Brain (organoid and tissue), 16 donors: ENCODE measurements at places on chromosomes 13 and 19. TPM values are rescaled to one million over a fixed set of nuclear protein-coding genes. Genes with fewer than 3 reads are reported as not detected.

The NRTN gene
- polyA plus RNA-seq: 20.5 TPM

The KHSRP gene
- 471 TPM for polyA plus RNA-seq

The SLC25A23 gene
- 129 TPM for polyA plus RNA-seq

The RAB8A gene
- polyA plus RNA-seq: 47.7 TPM

The DIS3 gene
- polyA plus RNA-seq: 7.7 TPM

The CEACAM6 gene
- polyA plus RNA-seq: 2.0 TPM

The TSHZ3 gene
- polyA plus RNA-seq: 17.6 TPM

The CYP2A7 gene
- not detected for polyA plus RNA-seq
